M059J (cell line): ENCODE measurements at places on chromosomes 2 and 18.
A peak's percentile ranks its signal among the peaks of the same experiment; 100 is the strongest.

DNA sequence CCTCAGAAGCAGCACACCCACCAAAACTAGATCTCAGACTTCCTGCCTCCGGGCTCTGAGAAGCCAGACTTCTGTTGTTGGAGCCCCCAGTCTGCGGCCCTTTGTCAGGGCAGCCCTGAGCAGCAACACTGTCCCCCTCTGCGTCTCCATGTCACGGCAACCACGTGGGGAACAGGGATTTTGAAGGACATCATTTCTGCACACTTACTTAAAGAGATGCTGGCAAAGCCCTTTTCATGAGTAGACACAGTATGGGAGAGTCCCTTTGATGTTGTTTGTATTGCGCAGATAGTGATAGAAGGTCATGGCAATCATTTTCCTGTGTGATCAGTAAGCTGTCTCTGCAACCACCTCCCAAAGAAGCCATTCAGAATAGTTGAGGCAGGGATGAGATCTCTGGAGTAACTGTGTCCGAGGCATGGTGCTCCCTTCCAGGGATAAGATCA lies 69.1 kb upstream of the ID2 start:
- no peak for DNase-seq

DNA sequence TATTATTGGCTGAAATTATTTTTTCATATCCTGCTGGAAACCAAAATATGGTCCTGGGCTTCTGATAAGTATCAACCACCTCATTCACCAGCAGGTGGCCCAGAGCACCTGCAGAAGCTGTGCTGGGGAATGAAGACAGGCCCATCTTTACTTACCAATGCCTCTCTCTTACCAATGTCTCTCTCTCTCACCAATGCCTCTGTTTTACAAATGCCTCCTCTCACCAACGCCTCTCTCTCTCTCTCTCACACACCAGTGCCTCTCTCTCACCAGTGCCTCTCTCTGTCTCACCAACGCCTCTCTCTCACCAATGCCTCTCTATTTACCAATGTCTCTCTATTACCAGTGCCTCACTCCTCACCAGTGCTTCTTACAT lies 2.3 kb upstream of the MAL start:
- peak; percentile 67 for DNase-seq

- no peak for DNase-seq
These were observed 218.9 kb upstream of the COPS8 start for GRCh38 chr2:236866542-236867340.

DNA sequence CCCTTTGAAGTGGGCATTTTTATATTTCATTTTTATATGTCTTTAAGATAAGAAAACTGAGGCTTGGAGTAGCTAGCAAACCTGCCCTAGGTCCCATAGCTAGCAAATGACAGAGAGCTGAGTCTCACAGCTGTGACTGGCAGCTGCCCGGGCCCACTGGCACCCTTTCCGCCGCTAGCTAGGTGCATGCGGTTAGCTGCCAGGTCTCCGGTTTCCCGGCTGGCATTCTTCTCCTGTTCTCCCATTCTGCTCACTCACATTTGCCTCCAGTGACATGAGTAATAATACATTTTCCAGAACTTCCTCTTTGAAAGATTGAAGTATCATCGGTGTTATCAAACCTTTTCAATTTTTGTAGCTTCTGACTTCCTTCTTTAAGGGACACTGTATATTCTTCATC lies 38.7 kb downstream of the MTCL1 start:
- DNase-seq: no peak

- no peak for DNase-seq
These were observed 853.0 kb upstream of the GCFC2 start for GRCh38 chr2:76563730-76564129.

GRCh38 chr2:101551336-101551888 lies 76.5 kb upstream of the RFX8 start:
- DNase-seq: no peak

DNA sequence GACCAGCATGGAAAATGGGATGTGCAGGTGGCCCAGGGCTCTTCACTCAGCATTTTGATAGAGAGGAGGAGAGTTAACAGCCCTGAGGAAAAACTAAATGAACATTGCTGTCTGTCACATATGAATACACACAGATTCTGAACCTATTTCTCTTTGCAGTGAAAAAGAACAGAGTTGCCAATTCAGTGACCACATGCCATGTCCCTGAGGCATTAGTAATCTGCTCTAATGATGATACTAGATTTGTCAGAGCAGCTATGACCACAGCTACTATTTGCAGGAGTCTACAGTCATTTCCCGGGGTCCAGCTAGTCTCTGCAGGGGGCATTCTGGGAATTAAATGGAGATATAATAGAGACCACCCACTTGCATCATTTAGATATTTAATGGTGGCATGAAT lies 267.6 kb downstream of the TMX3 start:
- peak; percentile 83 for DNase-seq

DNA sequence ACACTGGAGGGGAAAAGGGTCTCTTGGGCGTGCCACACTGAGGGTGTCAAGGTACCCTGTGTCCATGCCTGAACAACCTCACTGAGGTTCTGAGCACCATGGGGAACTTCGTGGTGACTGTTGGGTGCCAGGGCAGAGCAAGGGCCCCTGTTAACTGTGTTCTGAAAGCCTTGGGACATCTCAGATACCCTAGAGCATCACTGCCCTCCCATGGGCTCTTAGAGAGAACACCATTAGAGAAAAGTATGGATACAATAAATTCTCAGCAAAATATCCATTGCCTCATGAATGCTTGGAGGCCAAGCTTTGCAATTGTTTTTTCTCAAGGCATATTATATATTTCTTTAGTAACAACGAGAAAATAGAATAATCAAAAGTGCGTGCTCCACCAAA lies 488.5 kb upstream of the NRP2 start:
- no peak for DNase-seq

DNA sequence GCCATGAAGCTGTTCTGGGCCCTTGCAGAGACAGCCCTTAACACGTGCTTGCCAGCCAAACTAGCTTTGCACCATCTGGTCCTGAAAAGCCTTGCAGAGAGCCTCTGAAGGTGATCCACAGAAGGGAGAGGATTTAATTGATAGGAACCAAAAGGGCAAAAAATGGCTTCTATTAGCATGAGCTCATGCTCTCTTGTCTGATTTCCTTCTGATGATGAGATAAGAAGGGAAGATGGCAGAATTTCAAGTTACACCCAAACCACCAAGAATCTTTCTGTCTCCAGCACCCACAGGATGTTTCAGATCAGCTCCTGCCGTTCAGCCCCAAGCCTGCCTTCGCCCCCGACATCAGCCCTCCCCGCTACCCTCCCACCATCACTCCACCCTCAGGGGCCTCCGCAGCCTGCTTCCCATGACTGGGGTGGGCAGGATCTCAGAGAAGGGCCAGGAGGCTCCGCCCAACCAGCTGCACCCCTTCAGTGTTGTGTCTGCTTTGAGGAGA lies 23.4 kb upstream of the GLI2 start:
- peak; percentile 61 for DNase-seq

DNA sequence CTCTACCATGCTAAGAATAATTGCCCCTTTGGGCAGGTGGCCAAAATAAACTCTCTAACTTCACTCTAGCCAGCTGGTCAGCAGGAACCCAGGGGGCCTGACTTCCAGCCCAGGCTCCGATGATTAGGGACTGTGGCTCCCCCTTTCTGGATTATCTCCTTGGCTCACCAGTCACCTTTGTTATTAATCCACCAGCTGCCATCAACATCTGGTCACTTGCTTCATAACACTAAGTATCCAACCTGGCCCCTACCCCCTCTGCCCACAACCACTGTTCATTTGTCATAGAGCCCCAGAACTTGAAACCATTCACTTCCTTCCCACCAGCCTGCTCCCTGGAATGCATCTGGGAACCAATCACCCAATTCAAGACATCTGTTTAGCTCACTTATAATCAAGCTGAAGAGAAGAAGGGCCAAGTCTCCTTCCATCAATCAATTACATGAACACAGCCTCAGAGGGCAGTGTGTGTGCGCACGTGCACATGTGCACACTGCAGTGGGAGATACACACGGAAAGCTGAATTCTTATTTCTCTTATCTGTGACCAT lies 215.1 kb downstream of the ALK start:
- DNase-seq: no peak

GRCh38 chr2:212416086-212416485 lies 122.5 kb downstream of the ERBB4 start:
- no peak for DNase-seq

- no peak for DNase-seq
These were observed 162.2 kb downstream of the LRRC30 start for GRCh38 chr18:7393080-7393479.

DNA sequence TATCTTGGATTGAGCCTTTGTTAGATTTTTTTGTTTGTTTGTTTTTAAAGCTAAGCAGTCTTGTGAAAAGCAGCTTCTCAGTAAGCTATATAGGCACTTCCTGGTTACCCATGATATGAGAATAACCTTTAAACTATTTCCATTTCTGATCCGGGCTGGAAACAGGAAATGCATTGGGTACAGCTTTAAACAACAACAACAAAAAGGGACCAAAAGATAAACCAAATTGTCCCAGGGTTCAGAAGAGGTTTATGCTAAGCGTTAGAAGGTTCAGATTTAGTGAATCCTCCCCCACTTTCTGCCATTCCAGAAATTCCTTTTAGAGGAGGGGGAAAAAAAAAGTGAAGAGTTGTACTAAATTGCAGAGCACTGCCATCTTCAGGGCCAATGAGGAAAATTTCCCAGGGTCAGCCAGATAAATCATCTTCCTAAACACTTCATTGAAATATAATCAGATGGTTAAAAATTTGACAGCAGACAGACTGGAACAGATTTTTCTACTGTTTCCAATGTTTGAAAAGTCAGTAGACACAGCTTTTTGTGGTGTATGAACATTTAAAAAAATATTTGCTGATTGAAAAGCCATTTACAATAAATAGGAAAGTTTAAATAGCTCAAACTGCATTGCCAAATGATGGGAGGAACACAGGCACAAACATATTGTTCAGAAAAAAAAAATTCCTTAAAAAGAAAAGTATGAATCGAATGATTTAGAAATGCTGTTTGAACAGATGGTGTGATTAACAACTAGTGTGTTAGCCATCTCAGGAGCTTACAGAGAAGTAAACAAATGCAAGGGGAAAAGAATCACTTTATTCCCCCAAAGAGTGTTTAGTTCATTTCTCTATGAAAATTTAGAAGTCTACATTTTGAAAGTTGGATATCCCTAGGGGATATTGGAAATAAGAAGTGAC lies 189.9 kb upstream of the TANK start:
- peak; percentile 80 for DNase-seq

DNA sequence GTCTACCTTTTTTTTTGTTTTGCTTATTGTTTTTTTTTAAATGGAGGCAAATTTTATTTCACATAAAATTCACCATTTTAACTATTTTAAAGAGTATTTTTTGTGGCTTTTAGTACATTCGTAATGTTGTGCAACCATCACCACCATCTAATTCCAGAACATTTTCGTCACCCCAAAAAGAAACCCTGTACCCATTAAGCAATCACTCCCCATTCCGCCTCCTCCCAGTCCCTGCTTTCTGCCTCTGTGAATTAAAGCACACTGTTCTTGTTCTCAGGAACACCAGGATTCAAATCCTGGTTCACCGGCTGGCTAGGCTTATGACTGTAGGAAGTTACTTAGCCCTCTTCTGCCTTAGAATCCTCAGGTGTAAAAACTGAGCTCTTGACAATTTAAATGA lies 36.9 kb upstream of the EPAS1 start:
- no peak for DNase-seq
